ENCODE measurements at places on chromosomes 12 and 14.

DNA sequence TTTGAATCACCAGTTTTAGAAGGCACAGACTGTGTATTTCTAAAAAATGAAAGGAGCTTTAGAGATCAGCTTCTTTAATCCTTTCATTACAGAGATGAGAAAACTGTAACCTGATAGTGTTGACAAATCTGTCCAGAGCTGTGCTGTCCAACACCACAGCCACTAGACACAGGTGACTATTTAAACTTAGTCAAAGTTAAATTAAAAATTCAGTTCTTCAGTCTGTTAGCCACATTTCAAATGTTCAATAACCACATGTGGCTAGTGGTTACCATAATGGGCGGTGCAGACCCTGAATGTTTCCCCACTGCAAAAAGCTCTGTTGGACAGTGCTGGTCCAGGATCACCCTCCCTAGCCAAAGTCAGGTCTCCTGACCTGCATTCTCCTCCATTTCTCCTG, 21.6 kb downstream of the DAD1 start:
- no peak for DNase-seq

DNA sequence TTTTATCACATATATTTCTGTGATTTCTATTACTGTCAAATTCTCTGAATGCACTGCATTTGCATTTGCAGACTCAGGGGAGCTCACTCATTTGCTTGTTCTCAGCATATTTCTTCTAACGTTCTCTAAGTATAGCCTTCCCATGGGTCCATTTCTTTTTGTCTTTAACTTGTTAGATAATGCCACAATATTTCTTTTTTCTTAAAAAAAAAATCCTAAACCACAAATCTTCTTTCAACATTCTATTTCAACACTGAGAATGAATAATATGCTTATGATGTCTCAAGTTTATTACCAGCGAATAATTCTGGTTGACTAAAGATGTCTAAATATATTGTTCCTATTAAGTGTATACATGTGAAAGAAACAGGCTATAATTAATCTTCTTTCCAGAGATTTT, 200.2 kb downstream of the ANO6 start:
- no peak for DNase-seq

DNA sequence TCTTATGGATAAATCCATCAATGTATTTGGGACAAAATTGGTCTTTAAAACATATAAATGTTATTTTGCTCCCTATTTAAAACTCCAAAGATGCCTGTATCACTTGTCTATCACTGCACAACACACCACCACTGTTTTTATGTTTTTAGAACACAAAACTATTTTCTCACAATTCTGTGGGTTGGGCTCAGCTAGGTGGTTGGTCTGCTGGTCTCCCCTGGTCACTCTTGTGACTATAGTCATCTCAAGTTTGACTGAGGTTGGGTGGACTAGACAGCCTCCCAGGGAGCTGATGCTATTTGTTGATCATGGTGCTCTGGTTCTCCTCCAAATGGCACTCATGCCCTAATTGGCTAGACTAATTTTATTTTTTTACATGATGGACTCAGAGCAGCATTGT, 39.5 kb upstream of the NR1H4 start:
- no peak for DNase-seq

- DNase-seq = no peak
These were observed 220.1 kb downstream of the NAV3 start for GRCh38 chr12:78050790-78051189.
